ENCODE measurements at places on chromosomes 11 and 22.

- DNase-seq, result peak; percentile 84
These were observed 38.8 kb downstream of the RPUSD4 start for GRCh38 chr11:126172596-126173038.

GRCh38 chr11:83778596-83778995 is 492.4 kb upstream of the CCDC90B start:
- no peak for DNase-seq

DNA sequence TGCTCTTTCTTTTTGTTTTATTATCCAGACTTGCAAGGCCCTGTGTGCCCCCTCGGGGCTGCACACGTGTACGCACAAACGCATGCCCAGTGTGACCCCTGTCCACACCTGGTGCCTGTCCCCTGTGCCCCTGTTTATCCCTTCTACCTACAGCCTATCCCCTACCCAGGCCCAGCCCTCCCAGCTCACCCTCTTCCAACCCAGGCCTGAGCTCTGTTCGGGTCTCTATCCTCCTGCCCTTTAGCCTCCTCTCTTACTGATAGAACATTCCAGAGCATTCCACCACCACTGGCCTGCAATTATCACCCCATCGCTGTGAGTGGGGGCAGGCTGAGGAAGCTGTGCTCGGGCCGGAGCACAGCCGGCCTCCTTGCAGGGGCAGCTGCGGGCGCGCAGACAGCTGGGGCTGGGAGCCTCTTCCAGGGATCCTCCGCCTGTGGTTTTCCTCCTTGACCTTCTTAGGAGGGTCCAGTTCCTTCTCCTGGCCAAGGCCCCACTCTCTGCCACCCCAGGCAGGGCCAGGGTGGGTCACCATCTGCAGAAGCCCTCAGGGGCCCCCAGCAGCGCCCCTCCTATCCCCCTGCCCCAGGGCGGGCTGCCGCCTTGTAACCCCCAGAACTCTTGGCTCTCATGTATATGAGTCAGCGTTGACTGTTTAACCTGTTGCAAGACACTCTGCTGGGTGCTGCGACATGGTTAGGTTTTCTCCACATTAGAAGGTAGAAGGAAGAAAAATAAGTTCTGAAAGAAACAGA is 41.8 kb upstream of the KCNQ1OT1 start:
- DNase-seq, result no peak

- no peak for DNase-seq
These were observed 10.0 kb downstream of the CD6 start for GRCh38 chr11:60981515-60981914.

GRCh38 chr11:103370076-103370475 is 260.9 kb downstream of the DYNC2H1 start:
- no peak for DNase-seq

DNA sequence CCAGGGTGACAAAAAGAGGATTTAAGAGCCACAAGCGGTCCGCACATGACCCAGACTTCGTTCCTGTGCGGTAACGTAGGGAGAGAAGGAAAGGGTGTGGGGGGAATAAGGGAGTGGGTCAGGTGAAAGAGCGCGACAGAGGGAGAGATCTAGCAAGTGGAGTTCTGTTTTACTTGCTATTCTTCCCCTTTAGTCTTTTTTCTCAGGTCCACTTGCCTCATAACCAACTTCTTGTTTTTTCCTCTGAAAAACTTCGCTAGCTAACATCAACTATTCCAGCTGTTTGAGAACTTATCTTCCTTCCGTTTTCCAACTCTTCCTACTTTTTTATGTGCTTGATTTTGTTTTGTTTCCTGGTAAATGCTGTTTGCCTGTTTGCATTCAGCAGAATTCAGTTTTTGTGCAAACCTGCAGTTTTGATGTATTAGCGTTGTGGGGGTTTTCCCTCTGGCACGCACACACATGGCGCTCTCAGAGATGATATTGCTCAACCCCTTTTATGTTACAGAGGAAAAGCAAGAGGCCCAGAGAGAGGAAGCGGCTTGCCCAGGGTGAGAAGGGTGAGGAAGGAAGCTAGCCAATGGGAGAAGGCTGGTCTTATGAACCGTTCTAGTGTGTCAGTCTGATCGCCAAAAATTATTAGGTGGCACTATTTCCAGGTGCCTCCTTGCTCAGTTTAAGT is 592 bp upstream of the CTSC start:
- peak; percentile 46 for DNase-seq

DNA sequence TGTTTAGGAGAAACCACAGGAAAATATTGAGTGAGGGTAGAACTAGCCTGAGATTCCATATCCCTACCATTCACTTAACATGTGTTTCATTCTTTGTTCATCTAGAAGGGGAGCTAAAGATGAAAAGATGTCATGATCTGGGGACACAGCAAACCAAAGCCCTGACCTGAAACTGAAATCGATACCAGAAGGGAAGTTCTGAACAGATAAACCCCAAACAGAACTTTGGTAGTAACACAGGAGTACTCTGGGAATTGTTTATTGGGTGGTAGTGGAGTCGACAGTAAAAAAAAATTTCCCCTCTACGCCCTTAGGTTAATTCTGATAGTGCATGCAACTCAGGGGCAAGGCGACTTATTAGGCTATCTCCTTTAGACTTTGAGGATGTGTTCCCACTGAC is 27.2 kb downstream of the OR2AT4 start:
- no peak for DNase-seq

DNA sequence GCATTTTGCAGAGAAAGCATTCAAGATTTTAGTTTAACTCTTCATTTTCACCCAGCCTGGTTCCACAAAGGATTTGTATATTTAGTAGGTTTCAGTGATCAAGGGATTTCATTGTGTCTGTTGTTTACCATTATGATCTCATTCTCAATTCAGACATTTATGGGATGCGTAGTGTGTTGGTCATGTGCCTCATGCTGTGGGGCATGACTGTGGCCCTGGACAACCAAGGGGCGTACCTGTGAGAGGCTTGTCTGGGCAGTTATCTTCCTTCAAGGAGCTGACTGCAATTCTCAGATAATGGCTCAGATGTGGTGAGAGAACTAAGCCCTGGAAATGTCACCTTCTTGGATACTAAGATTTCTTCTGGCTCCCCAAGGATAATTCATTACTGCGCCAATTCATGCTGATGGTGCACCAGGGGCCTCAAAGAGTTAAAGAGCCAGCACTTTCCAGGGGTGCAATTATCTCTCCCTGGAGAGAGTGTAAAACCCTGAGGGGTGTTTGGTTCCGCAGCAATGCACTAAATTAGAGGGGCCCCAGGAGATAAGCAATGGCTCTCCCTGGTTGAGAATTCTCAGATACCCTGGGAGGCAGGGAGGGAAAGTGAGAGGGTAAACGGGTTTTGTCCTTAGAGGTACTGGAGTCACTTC is 32.2 kb downstream of the SLC6A5 start:
- DNase-seq, result no peak

DNA sequence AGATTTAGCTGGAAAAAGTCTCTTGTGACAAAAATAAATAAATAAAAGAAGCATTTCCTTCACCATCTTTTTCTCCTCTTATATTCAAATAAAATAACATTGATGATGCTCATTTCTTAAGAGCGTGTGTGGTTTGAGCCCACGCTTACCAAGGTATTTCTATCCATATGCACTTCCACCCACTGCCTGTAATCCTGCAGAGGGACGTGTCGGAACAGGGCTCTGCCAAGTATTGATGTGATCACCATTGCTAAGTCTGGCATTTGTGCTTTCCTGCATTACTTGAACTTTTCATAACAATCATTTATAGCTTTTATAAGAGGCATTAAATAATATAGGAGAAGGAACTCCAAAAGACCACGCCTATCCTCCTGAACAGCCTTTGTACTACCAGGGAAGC is 107.6 kb downstream of the SHANK2 start:
- DNase-seq, result no peak

- no peak for DNase-seq
These were observed 32.9 kb downstream of the C11orf71 start for GRCh38 chr11:114367244-114367957.

GRCh38 chr22:37782340-37783168 is 25.2 kb upstream of the GCAT start:
- no peak for DNase-seq

DNA sequence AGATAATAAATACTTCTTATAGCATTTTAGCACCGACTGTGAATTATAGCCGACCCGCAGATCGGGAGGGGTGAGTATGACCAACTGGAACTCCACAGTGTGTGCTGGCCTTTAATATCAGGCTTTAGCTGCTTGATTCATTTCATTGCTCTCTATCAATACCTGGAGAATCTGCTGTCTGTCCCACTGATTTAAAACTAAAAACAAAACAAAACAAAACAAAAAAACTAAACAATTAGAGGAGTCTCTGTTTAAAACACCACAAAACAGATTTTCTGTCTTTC is 216.8 kb downstream of the FAT3 start:
- DNase-seq, result no peak

- peak; percentile 32 for DNase-seq
These were observed 188.2 kb upstream of the ANO3 start for GRCh38 chr11:26143566-26144290.

- DNase-seq, result no peak
These were observed 23.8 kb downstream of the CSNK2A3 start for GRCh38 chr11:11329062-11329806.

- no peak for DNase-seq
These were observed 27.6 kb downstream of the PKNOX2 start for GRCh38 chr11:125192183-125192582.

- peak; percentile 83 for DNase-seq
These were observed 143.2 kb downstream of the BBOX1 start for GRCh38 chr11:27183672-27184457.

DNA sequence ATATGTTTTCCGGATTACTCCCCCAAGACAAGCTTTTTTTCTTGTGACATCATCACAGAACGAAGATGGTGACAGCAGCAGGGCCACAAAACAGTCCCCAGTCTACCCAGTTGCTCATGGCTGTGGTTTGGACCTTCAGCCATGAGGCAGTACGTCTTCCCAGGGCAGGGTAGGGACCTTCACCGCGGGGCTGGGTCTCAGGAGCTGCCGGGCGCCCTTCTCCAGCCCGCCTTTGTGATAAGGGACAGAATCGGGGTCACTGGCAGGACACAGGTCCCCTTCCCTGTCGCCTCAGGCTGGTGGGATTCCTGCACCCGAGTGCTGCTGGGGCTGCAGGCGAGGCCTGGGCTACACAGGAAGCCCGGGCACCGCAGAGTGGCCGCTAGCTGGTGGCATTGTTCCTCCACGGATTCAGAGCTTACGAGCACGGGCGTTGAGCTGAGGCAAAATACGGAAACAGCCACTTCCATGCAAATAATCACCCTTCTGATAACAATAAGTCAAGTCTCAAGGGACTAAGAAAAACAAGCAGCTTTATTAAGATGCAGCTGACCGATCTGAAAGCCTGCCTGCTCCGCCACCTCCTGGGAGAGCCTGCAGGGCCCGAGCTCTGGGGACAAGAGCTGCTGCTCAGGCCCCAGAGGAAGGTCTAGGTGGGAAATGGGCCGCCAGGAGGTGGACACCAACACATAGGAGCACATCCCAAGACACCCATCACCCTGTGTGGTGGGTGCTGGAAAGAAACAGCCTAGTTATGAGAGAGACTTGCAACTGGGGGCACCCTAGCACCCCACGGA is 12.3 kb downstream of the TBX1 start:
- no peak for DNase-seq

GRCh38 chr11:14041040-14041439 is 78.5 kb downstream of the SPON1 start:
- no peak for DNase-seq

GRCh38 chr11:134341805-134342571 is 10.2 kb downstream of the GLB1L2 start:
- DNase-seq, result no peak

- no peak for DNase-seq
These were observed 2.1 kb upstream of the LRRC32 start for GRCh38 chr11:76672431-76673175.

DNA sequence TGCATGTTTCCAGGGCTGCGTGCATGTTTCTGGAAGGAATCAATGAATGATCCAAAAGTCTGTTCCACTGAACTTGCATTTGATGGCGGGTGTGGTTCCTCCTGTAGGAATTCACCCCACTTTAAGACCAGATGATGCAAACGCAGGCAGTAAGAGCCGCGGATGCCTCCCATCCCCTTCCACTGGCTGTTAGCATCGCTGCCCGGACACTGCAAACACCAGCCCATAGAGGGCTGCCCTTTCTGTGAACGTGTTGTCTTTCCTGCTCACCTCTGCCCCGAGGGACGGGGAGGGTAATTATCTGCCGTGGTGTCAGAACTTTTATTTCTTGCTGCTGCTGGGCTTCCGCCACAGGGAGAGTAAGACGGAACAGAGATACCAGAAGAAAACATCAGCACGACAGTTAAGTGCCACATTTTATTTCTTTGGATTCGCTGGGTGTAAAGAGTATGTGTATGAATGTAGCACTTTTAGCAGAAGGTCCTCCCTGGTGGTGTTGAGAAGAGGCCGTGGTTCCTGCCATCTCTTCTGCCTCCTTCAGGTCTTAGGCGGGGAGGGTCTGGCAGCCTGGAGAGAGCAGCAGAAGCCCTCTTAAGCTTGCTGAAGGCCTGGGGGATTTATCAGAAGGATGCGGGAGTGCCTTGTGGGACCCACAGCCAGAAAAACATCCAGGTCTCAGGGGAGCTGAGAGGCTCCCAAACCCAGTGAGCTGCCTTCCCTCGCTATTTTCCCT is 53.2 kb upstream of the NECTIN1 start:
- DNase-seq, result peak; percentile 18

DNA sequence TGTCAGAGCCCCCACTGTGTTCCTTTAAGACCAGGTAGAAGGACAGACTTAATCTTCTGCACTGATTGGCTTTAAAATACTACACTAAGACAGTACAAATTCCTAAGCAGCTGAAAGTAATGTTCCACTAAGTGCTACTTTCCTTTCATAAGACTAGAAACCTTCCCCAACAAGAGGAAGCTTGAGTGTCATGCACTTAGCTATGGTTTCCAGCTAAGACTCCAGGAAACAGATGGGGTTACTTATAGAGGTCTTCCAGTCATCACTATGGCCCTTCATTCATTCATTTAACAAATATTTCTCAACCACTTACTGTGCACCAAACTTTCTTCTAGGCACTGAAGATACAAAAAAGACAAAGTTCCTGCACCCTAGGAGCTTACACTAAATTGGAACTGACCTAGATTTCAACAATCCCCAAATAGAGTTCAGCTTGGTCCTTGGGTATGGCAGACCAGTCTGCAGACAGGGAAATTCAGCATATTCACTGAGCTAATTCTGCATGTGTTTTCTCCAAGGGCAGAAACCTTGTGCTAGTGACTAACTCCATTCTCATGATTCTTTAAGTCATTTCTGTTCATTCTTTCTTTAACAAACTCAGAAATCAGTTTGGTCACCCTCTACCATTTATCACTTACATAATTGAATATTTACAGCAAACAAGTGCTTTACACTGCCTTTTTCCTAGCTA is 178.4 kb upstream of the MTNR1B start:
- DNase-seq, result no peak

All from fibroblast of skin of scalp (primary cell).